ENCODE measurements at places on chromosomes 2 and 18.

- DNase-seq, result no peak
These were observed 105.1 kb downstream of the FMNL2 start for GRCh38 chr2:152440049-152440448.

- peak; percentile 89 for DNase-seq
These were observed 16.5 kb downstream of the B3GNT7 start for GRCh38 chr2:231411831-231412617.

DNA sequence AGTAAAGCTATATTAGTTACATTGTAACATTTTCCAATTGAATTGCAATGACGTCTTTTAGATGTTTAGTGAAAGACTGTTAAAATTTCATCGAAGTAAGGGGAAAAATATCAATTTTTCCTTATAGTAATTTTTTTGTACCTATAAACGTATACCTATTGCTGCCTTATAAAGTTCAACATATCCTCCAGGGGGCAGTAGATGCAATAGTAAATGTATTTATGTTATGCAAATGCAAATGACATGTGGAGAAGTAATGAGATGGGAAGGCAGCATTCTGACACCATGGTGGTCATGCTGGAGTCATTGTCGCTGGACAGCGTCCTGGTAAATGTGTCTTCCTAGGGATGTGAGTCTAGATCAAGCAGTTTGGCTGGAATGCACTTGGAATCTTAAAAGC, 38.7 kb downstream of the MSTN start:
- peak; percentile 71 for DNase-seq

DNA sequence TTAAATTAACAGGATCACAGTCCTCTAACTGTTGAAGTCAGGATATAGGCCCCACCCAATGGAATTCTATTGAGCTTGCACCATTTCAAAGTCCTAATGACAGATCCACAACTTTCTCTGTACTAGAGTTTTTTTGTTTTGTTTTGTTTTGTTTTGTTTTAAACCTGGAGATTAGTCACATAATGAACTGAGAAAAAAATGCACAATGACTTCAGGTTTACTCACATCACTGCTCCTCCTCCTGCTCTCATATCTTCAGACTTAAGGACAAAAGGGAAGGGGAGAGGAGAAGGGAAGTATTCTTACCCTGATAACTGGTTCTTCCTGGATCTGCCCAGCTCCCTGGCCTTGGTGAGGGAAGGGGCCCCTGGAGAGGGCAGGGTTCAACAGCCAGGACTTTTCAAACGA, 208.2 kb upstream of the EPHA4 start:
- no peak for DNase-seq

GRCh38 chr2:236960531-236960930, 125.2 kb upstream of the COPS8 start:
- no peak for DNase-seq

- DNase-seq, result no peak
These were observed 267.9 kb downstream of the NYAP2 start for GRCh38 chr2:225667445-225667844.

DNA sequence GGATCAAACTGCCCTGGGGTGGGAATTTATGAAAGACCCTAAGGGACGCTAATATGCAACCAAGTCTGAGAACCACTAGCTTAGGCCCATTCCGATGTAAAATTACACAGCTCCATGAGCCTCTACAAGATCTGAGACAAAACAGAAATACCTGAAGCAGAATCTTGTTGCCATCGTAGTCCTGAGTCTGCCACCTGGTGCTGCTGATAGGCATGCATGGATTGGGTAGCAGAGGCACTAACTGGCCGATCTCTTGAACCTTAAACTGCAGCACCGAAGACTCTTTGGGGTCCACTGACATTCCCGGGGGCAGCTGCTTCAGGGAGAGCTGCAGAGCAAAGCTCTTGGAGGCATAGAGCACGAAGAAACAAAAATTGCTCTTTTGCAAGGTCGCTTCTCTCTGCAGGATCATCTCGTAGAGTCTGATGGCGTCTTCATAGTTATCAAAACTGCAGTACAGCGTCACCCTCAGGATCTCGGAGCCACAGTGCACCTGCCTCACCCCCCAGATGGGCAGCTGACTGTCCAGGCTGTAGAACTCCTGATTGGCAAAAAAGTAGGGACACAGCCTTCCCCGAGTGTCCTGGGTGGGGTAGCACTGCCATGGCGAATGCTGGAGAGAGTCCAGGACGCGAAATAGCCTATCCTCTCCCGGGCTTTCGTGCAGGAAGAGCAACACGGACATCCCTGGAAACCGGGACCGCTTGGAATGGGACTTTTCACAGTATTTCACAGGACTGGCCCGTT, 848 bp downstream of the FAM124B start:
- no peak for DNase-seq

- peak; percentile 69 for DNase-seq
These were observed 132.2 kb downstream of the DOCK10 start for GRCh38 chr2:224909885-224910573.

GRCh38 chr18:77344786-77345500, 95.3 kb downstream of the GALR1 start:
- no peak for DNase-seq

DNA sequence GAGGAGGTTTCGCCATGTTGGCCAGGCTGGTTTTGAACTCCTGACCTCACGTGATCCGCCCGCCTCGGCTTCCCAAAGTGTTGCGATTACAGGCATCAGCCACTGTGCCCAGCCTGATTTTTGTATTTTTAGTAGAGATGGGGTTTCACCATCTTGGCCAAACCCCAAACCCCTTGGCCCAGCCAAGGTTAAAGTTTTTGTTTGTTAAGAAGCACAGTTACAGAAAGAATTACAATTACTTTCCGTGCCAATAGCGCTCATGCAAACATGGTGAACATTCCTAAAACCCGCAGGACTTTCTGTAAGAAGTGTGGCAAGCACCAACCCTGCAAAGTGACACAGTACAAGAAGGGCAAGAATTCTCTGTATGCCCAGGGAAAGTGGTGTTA, 26.1 kb downstream of the ITSN2 start:
- DNase-seq, result no peak

GRCh38 chr2:67322353-67323001, 74.7 kb upstream of the ETAA1 start:
- DNase-seq, result peak; percentile 53

DNA sequence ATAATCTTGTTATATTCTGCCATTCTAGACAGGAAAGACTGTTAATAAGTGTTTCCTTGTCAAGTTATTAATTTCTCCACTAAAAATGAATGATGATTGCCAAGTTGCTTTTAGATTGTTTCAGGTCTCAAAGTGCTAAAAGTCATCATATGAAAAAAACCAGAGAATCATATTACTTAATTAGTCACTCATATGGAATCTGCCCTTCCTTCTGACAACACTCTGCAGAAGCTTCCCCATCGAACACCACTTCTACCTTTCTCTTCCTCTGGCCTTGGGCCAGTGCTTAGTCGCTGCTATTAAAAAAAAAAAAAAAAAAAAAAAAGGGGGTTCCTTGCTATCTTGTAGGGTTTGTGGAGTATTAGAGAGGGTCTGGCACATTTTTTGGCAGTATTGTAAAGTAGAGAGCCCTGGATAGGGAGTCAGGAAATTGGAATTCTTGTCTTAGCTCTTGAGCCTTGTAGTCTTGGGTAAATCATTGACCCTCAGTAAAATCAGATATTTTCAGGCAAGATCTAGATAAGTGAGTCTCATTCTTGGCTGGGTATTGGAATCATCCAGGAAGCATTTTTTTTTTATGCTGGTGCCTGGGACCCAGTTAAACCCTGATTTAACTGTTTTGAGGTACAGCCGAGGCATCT, 141.7 kb upstream of the CCDC68 start:
- no peak for DNase-seq

- DNase-seq, result no peak
These were observed 79.3 kb downstream of the NABP1 start for GRCh38 chr2:191757208-191757607.

- peak; percentile 56 for DNase-seq
These were observed 209.6 kb upstream of the PIK3C3 start for GRCh38 chr18:41745166-41746049.

DNA sequence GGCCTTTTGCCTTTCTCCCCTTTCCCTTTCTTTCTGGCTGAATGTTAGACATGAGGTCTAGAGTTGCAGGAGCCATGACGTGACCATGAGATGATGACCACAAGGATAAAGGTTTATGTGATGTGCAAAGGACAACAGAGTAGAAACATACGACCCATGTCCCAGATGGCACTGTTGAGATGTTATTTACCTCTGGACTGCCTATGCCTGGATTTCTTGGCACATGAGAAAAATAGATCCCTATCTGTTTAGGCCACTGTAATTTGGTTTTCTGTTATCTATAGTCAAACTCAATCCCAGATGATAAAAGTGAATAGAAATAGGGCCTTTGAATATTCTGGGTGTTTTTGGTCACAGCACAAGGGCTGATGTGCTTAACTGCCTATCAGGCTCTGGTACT, 58.8 kb downstream of the GDF7 start:
- no peak for DNase-seq

DNA sequence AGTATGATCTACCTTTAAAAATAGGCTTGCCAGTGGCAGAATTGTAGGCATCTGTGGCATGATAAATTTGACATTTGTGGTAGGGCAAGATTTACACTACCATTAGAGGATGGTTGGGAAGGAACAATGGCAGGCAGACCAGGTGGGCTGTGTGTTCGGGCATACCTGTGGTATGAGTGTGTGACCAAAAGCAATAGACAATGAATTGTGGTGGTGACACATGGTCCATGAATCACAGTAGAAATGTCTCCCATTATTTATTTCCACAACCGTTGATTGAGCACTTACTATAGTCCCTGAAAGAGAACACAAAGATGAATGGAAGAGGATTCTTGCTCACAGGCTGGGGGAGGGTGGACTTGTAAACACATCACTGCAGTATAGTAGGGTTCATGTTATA, 29.9 kb upstream of the RUFY4 start:
- DNase-seq, result no peak

GRCh38 chr18:64100116-64100922, 48.6 kb downstream of the LINC00305 start:
- DNase-seq, result no peak

- DNase-seq, result no peak
These were observed 22.9 kb downstream of the TGIF1 start for GRCh38 chr18:3472681-3473544.

GRCh38 chr2:17177088-17177487, 341.2 kb downstream of the RAD51AP2 start:
- DNase-seq, result no peak

DNA sequence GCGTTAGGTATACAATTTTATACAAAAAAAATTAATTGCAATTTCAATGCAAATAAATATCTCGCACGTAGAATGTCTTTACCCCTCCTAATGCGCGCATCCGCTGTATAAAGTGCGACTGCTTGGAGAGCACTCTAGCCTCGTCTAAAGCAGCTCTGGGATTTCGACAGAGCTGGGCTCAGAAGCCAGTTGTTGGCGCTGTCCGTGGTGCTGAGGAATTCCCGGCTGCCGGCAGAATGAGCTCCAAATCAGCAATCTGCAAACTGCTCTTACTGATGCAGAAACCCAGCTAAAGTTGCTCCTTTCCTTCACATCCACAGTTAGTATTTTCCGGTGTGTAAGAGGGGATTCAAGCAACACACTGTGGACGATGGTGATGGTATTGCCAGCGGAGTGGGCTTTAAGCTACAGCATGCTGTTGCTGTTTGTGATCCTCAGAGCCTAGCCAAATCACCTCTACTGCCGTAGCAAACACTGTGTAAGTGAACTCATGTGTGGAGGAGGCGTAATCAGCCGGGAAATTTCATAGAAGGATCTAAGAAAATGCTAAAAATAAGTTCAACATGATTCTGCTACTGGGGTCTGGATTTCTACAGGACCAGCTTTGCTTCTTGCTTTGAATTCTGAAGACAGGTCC, at the start of gene VWC2L:
VWC2L (plus strand) TSS at position 137 of the 637 bp plus-strand sequence. CDS start 3,140 bp downstream, outside the sequence.
- DNase-seq, result peak; percentile 70

DNA sequence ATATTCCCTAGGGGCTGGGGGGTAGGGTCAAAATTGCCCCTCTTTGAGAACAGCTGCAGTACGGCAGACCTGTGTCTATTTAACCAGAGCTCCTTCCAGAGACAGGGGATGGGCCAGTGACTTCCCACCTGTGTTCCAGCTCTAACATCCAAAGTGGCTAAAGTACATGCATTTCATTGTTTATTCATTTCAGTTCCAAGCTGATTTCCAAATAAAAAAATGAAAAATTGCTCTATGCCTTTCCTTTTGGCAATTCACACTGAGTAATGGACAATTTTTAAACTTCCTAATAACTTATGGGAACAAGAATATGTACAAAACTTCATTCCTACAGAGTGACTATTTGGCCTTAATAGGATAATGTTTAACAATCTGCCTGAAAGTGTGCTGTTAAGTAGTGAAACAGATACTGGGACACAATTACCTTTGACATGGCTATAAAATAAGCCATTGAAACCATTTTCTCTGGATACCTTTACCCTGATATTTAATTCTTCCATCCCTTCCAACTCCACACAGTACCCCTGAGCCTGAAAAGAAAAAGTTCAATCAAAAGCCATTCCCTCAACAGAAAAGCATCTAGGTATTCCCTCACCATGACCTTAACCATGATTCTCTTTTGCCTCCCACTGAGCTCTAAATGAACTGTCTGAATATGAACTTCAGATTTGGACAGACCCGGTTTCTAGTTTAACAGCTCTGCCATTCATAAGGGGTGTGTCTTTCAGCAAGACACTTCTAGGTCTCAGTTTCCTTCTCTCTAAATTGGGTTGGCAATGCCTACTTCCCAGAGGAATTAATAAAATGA, 73.1 kb downstream of the RDH14 start:
- DNase-seq, result no peak

- DNase-seq, result no peak
These were observed 40.7 kb downstream of the RALB start for GRCh38 chr2:120293096-120294007.

DNA sequence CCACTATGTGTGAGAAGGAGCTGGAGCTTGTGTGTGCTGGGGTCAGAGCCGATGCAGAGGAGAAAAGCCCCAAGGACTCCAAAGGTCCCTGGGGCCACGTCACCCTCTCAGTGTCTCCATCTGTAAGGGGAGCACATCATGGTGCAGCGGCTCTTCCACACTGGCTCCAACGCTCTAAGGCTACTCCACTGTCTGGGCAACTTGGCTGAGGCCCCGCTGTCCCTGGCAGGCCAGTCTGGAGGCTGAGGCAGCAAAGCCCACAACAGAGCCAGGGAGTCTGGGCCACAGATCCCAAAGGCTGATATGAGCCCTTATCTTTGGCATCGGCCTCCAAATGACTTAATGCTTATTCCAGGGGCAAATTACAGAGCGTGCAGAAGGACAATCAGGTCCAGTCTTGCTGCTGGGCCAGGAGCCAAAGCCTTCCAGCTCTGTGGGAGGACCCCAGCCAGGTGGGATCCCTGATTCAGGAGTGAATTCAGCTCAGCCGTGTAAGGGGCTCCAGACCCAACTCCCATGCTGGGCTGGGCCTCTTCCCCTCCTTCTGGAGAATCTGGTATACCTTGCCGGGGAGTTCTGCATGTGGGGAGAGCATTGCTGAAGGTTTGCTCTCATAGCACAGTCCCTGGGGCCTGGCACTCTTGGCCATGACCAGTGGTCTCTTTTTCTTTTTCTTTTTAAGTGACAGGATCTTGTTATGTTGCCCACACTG, 1.8 kb upstream of the DUSP2 start:
- no peak for DNase-seq

GRCh38 chr2:160910681-160911080, 249.5 kb upstream of the TANK start:
- DNase-seq, result no peak
